ENCODE measurements at places on chromosomes 3 and 15.

- no peak for DNase-seq
Measured at GRCh38 chr3:116872688-116873087, 163.1 kb downstream of the TUSC7 start.

- DNase-seq: no peak
Measured at GRCh38 chr3:8606701-8607231, 37.8 kb downstream of the SSUH2 start.

DNA sequence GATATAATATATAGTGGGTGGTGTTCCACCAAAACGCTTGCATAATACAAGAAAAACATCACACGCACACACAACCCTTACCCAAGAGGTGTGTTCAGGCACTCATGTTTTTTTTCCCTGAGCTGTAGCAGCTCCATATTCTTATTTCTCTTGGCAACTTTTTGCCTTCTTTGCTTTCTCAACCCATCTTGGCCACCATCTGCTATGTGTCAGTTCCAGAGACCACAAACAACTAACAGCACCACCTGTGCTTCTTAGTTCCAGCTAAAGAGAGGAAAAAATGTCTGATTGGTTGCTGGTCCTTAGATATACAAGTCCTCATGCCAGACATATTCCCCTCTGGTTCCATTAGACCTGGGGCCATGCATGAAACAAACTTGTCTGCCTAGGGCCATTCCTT, 11.9 kb downstream of the ACTC1 start:
- no peak for DNase-seq

DNA sequence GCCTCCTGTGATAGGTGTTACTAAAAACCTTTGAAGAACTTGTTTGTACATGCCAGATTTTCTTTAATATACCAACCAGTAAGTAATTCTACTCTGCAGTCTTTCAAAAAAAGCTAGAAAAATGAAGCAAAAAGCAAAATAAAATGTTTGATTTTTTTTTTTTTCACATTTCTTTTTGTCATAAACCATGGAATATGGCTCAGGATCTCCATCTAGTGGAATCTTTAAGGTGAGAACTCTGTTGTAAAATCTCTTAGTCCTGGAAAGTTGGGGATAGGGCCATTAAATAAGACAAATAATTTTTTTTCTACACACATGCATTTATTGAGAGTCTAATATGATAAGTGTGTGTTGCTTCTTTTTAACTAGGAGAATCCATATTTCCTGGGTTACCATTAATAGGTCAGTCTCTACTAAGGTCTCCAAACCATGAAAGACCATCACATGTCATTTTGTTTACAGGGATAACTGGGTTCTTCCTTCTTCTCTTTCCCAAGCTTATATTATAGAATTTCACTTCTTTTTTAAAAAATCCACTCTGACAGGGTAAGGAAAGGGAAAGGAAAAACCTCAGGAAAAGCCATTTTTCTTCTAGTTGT, 84.6 kb downstream of the SLC9A9 start:
- DNase-seq: no peak

- peak; percentile 24 for DNase-seq
Measured at GRCh38 chr15:28094732-28095521, 4.2 kb downstream of the OCA2 start.

DNA sequence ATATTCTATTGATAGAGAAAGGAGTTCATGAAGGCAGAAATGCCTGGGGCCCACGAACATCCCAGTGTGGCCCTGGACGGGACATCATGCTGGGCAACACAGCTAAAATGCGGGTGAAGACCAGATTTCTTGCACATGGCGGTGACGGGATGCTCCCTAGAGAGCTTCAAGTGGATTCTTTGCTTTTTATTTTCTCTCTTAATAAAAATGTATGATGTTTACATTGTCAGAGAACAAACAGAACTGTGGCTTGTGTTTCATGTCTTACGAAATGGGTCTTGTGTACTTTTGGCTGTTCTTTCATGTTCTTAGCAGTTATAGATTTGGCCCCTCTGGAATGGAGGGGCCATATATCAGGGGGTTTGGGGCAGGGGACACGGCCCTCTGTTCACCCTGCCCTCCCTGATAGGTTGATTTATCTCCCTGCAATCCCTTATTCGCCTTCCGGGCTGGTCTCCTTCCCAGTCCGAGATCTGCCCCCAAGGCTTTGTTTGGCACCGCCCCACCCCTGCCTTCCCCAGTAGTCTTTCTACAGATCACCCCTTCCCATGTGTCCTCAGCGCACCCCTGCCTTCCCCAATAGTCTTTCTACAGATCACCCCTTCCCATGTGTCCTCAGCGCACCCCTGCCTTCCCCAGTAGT, 68.7 kb upstream of the CGNL1 start:
- no peak for DNase-seq

- DNase-seq: no peak
Measured at GRCh38 chr3:120438665-120439370, 12.0 kb downstream of the FSTL1 start.

Measured in activated CD8-positive, alpha-beta T cell treated with anti-CD3 and anti-CD28 coated beads for 36 hours (primary cell).